ENCODE measurements at places on chromosomes 7 and 10. TPM values are rescaled to one million over a fixed set of nuclear protein-coding genes. Genes with fewer than 3 reads are reported as not detected.

- no peaks in the 10 kb centered on the region for H3K27me3 ChIP-seq
- H3K36me3 ChIP-seq: no peaks in the 10 kb centered on the region
- no peak overlapping the region for H3K4me3 ChIP-seq
- no peak overlapping the region for H3K27ac ChIP-seq
Observed at GRCh38 chr7:151176401-151176800, 8.9 kb upstream of the GBX1 start.

DNA sequence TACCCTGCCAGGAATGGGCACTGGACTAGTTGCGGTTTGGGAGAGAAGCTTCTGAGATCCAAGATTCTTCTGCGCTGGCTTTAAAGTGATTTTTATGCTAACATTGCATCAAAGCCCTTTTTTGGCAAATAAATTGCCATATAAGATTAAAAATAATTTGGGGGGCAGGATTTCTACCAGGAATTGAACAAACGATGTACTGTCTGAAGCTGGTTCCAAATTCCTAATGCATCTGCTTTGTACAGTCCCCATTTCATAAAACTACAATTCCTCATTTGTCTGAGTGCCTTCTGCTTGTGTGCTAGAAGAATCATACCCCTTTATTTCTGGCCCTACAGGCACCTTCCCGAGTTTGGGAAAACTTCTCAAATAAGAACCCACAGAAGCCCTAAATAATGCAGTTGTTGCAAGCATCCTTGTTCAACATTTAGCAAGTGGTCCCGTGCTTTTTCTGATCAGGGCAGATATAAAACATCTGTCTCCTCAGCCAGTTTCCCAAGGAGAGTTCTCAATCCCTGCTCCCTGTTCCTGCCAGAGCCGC, 349.7 kb downstream of the PTEN start:
- no peak overlapping the region for H3K27ac ChIP-seq
- no peaks in the 10 kb centered on the region for H3K36me3 ChIP-seq
- no peak for DNase-seq
- H3K4me1 ChIP-seq: no peaks in the 10 kb centered on the region
- H3K27me3 ChIP-seq: no peaks in the 10 kb centered on the region

Gene SDK1
- 0.31 TPM for total RNA-seq

DNA sequence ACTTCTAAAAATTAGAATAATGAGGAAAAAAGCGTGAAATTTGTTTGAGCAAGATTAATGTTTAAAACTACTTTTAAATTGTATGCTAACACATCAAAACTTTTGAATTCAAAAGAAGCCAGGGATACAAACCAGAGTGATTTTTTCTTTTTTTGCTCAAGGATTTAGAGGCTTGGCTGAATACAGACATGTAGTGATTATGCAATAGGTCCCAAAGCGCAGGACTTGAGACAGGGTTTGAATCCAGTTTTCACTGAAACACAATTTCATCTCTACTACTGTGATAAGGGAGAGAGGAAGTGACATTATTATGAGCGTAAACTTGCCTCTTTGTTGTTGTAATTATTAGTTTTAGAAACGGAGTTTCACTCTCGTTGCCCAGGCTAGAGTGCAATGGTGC, 207.3 kb downstream of the ZNF33B start:
- no peak overlapping the region for H3K27ac ChIP-seq
- DNase-seq: no peak
- no peaks in the 10 kb centered on the region for H3K27me3 ChIP-seq

DNA sequence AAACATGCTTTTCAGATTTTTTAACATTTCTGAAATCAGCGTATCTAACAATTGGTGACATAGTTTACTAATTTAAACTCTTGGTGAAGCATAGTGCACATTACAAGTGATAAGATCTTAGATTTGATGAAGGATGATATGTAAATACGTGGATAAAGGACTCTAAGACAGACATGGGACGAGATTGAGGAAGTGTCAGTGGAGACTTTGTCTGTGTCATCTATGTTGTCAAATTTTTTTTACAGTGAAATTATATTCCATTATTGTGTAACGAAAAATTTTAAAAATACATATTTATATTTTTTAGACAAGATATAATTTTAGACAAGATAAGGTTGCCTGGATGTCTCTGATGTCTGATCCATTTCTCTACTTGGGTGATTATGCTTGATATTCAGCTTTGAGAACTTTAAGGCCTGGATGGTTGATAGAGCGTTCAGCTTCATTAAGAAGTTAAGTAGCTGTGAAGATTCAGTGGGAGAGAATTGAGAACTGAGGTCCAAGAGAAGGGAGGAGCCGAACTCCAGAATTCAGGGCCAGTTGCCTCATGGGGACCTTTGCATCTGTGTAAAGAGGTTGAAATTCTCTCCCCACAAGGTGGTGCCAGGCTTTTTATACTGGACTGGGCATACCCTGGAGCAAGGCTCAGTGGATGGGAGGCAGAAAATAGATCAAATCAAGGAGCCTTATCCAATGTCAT, 62.7 kb downstream of the KAT6B start:
- DNase-seq: no peak
- no peak overlapping the region for H3K4me3 ChIP-seq
- no peaks in the 10 kb centered on the region for H3K4me1 ChIP-seq
- no peaks in the 10 kb centered on the region for H3K27me3 ChIP-seq

DNA sequence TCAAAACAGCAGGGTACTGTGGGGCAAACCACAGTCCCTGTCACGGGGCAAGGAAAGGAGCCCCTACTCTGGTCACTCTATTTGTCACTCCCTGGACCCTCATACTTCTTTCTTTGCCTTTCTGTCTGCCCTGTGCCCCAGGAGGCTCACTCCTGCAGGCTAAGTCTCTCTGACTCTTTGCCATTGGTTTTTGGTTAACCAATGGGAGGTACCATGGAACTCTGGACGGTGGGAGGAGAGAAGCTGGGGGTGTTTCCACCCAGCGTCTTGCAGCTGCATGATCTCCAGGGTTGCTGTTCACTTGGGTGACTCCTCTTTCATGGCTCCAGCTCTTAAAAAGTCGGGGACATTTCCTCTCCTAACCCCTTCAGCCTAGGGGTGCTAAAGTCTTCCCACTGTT, 15.4 kb upstream of the EIF5AL1 start:
- H3K4me3 ChIP-seq: no peak overlapping the region
- no peaks in the 10 kb centered on the region for H3K27me3 ChIP-seq
- H3K36me3 ChIP-seq: no peaks in the 10 kb centered on the region
- H3K27ac ChIP-seq: no peak overlapping the region
- H3K4me1 ChIP-seq: no peaks in the 10 kb centered on the region

DNA sequence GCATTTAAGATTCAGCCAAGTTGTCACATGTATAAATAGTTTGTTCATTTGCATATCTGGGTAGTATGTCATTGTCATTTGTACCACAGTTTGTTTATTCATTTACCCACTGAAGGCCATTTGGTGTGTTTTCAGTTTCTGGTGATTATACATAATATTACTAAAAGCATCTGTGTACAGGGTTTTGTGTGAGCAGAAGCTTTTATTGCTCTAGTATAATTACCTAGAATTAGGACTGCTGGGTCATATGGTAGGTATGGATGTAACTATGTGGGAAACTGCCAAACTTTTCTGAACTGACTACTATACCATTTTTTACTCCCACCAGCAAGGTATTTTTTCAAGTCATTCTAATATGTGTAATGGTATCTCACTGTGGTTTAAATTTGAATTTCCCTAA, 584.0 kb upstream of the GHITM start:
- H3K4me1 ChIP-seq: no peaks in the 10 kb centered on the region
- H3K36me3 ChIP-seq: no peaks in the 10 kb centered on the region
- H3K27me3 ChIP-seq: no peaks in the 10 kb centered on the region
- DNase-seq: no peak
- H3K4me3 ChIP-seq: no peak overlapping the region

GRCh38 chr10:78263521-78263988, 229.9 kb downstream of the RPS24 start:
- no peak overlapping the region for H3K4me3 ChIP-seq
- H3K4me1 ChIP-seq: no peaks in the 10 kb centered on the region
- H3K27me3 ChIP-seq: no peaks in the 10 kb centered on the region
- no peak overlapping the region for H3K27ac ChIP-seq

DNA sequence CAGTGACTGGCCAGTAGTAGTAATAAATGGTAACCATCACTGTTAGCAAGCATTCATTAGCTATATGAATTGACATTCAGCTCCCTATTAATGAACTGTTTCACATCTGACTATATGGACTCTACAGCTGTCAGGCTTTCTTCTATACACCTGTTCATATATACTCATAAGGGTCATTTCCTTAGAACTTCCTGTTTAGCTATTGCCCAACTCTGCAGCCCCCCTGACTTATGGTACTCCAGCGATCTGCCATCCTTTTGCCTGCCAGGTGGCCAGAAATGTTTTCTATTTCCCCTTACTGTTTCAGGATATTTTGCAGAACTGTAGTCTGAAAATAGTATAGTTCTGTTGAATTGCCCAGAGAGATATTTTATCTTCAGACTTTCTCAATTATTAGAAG, 56.6 kb downstream of the TASOR2 start:
- no peak overlapping the region for H3K27ac ChIP-seq
- H3K27me3 ChIP-seq: no peaks in the 10 kb centered on the region
- H3K4me3 ChIP-seq: no peak overlapping the region
- H3K4me1 ChIP-seq: no peaks in the 10 kb centered on the region

Gene STAG3
- 24.6 TPM for total RNA-seq

- H3K4me3 ChIP-seq: no peak overlapping the region
- DNase-seq: no peak
- H3K27ac ChIP-seq: no peak overlapping the region
- no peaks in the 10 kb centered on the region for H3K36me3 ChIP-seq
- no peaks in the 10 kb centered on the region for H3K4me1 ChIP-seq
- H3K27me3 ChIP-seq: no peaks in the 10 kb centered on the region
Observed at GRCh38 chr7:13132314-13132713, 444.9 kb downstream of the ARL4A start.

Gene FEZF1
- total RNA-seq: not detected

Measured in naive thymus-derived CD4-positive, alpha-beta T cell (primary cell).